ENCODE measurements at places on chromosomes 5 and 9.

- DNase-seq = no peak
Observed at GRCh38 chr5:68015381-68016302, 199.9 kb upstream of the PIK3R1 start.

- no peak for DNase-seq
Observed at GRCh38 chr5:175060257-175060656, 335.9 kb downstream of the MSX2 start.

DNA sequence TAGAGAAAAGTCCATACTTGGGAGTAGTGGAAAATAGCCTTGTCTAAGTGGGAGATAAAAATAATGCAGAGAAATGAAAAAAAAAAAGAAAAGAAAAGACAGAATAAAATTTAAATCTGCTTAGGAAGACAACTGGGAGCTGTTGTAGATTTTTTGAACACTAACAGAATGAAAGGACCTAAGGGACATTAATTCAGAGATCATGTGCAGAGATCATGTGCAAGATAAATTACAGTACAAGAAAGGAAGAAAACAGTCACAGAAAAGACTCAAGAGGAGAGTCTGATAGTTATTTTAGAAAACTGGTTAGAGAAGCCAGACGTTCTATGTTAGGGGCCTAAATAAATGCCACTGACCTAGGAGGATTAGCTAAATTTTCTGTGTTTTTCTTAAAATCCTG is 1226.8 kb upstream of the NUDT12 start:
- no peak for DNase-seq

DNA sequence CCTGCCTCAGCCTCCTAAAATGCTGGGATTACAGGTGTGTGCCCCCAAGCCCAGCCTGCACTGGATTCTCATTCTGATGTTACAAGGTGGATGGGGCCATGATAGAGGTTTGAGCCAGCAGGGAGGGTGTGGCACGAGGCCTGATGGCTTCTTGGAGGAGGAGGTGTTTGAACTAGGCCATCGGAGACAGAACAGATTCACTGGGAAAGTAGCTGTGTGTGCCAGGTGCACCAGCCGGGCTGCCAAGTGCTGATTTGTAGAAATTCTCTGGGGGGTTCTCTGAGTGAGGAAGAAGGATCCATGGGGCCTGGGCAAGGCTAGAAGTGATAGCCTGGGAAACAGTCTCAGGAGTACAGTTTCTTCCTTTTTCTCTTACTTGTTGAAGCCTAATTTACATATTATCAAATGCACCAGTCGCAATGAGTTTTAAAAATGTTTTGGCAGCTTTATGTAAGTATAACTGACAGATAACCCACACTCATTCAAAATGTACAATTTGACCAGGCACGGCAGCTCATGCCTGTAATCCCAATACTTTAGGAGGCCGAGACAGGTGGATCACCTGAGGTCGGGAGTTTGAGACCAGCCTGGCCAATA is 31.1 kb upstream of the STXBP1 start:
- DNase-seq = no peak

- DNase-seq = no peak
Observed at GRCh38 chr5:370311-370958, 48.9 kb downstream of the AHRR start.

DNA sequence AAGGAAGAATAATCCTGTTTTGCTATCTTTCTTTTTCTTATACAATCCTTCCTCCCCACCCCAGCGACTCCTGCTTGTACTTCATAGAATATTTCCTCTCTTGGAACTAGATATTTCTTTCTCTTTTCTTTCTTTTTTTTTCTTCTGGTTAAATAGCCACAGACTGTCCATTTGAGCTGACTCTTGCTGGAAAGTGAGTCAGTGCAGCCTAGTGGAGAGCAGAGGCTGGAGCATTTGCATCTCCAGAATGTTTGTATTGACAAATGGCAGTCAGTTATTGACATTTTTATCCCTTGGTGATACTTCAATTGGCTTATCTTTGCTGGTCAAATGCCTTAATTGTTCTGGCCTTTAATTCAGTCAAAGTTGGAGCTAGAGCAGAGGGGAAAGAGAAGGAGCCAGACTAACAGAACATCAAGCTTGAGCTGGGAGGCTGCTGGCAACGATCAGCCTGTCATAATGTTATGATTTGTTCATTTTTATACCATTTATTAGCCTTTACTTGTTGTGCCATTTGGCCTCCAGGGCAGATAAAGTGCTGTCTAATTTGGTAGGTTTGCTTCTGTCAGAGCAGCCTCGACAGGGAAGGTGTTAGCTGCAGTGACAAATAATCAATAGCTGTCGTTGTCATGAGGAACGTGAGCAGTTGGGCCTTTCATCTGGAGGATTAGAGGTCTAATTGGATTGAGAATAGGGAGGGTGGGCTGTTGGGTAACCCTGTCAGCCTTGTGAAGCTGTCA is 69.0 kb downstream of the INVS start:
- DNase-seq = no peak

DNA sequence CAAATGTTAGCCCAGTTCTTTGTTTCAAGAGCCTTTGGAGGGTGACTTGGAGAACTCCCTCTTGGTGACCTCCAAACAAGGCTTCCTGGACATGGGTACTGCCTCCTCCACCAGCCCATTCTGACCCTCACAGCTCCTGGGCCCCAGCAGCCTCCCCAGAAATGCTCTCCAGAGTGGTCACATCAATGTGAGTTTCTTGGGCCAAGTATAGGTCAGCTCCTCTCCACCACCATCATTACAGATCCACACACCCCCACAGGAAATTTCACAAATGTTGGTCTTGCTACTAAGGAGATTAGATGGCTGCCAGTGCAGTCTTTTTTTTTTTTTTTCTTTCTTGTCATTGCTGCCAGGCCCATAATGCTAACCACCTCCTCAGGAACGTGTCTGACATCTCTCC is 410.7 kb downstream of the DTWD2 start:
- no peak for DNase-seq

- DNase-seq = no peak
Observed at GRCh38 chr5:119527351-119527750, 75.1 kb downstream of the HSD17B4 start.

- no peak for DNase-seq
Observed at GRCh38 chr9:120402741-120403542, 177.0 kb downstream of the CDK5RAP2 start.

DNA sequence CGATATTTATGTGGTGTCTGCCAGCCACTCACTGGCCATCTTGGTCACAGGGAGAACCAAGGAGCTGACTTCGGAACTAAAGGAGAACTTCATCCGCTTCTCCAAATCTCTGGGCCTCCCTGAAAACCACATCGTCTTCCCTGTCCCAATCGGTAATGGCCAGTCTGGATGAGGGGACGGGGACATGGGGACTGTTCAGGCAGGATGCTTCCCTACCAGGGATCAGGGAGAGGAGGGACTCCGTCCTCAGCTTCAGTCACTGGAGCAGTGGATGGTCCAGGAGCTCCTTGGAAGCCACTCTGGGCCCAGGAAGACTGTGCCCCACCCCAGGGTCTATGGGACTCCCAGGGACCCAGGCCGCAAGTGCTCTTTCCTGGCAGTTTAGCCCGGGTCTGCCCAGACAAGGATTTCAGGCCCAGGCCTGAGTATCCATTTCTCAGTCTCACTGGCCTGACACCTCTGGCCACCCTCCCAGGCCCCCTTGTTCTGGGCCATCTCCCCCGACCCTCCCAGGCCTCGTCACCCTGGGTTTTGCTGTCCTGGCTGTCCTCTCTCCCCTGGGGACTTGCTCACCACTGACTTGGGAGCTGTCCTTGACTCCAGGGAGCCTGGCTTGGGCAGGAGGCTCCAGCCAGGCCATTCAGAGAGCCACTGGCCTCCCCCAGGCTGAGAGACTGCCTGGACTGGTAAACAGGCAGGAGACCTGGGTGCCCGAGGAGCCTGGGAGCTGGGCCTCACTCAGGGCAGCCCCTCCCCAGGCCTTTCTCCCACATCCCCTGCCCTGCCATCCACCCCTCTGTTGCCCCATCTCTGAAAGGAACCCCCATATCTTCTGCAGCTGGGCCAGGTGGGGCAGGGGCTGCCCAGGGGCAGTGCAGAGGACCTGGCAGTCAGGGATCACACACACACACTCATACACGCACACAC is 3.1 kb downstream of the LCN2 start:
- DNase-seq = no peak

- DNase-seq = no peak
Observed at GRCh38 chr9:21119093-21119770, 22.4 kb downstream of the IFNW1 start.

- no peak for DNase-seq
Observed at GRCh38 chr9:137430723-137431415, 7.7 kb downstream of the NOXA1 start.

- no peak for DNase-seq
Observed at GRCh38 chr5:156677963-156678362, 172.1 kb upstream of the PPP1R2B start.

DNA sequence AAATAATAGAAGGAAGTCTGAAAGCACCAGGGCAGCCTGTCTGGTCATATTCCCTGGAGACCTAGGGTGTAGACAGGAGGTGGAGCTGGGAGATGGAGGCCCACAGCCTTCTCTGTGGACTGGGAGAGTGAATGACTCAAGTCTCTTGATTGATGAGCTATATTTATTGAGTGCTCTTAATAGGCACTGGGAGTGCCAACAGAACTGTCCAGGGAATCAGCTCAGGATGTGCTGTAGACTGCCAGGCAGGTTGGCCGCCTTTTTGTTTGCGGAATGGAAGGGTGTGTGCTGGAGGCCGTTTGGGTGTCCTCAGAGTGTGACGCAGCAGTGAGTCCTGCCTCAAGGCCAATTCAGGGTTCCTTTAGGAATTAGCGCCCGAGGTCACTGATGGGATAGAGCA is 33.4 kb upstream of the POMT1 start:
- no peak for DNase-seq

DNA sequence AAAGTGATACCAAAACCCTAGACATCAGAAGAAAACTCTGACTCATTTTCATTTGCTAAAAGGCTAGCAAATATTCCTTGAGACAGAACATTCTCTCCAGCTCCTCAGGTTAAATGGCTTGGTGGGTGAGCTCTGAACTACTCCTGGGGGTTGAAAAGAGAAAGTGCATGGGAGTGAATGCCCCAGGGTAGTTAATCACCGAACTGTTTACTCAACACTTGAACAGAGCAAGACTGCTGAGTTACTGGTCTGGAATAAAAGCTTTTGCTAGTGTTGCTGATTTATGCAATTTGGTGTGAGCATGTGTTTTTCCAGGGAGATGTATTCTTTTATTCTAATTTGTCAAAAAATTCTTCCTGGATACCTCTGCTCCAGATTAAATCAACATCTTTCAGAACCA is 88.3 kb upstream of the PRDM9 start:
- DNase-seq = no peak

DNA sequence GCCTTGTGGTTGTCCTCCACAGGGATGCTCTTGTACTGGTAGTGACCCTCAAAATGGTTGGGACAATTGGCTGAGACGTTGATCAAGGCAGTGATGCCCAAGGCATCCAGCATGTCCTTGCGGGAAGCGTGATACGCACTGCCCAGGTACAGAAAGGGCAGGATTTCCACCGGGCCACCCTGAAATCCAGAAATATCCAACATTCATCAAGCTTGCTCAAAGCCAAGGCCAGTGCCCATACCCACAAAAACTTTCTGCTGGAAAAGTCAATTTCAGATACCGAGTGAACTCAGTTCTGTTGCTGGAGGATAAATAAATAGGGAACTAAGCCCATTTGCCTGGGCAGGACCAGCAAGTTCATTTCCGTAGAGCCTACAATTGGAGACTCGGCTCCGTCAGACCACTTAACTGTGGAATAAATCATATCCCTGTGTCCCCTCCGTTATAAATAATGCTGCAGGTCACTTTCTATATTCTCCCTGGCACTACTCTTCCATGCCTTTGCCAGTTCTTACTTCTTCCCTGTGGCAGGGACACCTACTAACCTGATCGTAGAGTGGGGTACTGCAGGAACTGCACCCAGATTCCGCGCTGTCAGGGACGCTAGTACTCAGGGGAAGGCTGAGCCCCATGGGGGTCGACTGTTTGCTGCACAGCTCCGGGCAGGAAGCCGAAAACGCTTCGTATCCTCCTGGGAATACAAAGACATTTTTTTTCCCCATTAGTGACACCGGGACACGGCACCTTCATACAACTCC is 1.2 kb downstream of the DUSP1 start:
- DNase-seq = no peak

GRCh38 chr5:124055751-124056150 is 543.8 kb downstream of the CSNK1G3 start:
- no peak for DNase-seq

GRCh38 chr9:117783828-117784227 is 79.6 kb downstream of the TLR4 start:
- DNase-seq = no peak

DNA sequence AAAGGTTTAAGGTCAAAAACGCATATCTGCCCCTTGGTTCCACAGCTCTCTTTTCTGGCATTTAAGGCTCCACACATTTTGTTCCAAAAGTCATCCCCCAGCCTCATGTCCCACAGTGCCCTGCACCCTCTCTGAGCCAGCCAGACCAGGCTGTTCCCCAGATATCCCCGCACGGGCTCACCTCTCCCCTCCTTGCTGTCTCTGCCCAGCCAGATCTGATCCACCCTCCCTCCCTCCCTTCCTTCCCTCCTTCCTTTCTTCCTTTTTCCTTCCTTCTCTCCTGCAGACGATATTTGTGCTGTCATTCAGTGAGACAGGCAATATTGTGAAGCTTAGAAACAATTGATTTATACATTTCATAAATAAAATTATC is 37.0 kb downstream of the DUSP1 start:
- DNase-seq = no peak

- DNase-seq = no peak
Observed at GRCh38 chr5:16489322-16489791, 23.8 kb upstream of the ZNF622 start.

- no peak for DNase-seq
Observed at GRCh38 chr9:114186605-114187289, 31.4 kb downstream of the COL27A1 start.

DNA sequence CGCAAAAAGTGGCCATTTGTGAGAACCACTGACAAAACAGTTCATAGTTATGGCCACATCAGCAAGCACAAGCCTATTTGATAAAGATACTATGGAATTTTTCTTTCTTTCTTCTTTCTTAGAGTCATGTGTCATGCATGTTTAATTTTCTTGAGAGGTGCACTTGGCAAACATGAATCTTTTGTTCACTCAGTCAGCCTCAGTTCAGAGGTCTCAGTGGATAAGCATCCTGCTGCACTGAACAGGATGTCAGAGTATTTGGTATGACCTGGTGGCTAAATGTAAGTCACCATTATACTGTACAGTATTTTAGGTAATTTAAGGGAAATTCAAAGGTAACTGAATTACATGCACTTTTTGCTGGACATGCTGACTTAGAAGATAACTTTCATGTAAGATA is 5.4 kb downstream of the NNT start:
- no peak for DNase-seq

DNA sequence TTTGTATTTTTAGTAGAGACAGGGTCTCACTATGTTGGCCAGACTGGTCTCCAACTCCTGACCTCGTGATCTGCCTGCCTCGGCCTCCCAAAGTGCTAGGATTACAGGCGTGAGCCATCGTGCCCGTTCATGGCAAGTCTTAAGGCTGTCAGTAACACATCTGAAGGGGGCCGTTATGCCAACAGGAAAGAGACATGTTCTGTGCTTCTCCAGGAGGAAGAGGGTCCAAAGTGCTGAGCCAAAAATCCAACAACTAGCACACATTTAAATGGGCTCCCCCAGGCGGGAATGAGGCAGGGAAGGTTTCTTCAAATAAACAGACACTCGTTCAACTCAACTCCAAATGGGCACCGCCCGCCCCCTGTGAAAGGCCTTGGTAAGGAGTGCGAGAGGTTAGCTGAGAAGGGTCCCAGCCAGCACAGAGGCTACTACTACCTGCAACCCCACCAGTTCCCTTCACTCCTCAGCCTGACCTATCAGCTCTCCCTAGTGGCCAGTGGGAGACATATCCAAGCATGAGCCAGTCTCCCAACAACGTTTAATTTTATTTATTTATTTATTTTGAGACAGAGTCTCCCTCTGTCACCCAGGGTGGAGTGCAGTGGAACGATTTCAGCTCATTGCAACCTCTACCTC is 84.1 kb upstream of the DMRT1 start:
- peak; percentile 47 for DNase-seq
